Hematopoietic multipotent progenitor cell treated with erythropoietin and hydrocortisone succinate and interleukin-3 and kit ligand, for 4 days (in vitro differentiated cells): ENCODE measurements at places on chromosomes 6 and 20.

DNA sequence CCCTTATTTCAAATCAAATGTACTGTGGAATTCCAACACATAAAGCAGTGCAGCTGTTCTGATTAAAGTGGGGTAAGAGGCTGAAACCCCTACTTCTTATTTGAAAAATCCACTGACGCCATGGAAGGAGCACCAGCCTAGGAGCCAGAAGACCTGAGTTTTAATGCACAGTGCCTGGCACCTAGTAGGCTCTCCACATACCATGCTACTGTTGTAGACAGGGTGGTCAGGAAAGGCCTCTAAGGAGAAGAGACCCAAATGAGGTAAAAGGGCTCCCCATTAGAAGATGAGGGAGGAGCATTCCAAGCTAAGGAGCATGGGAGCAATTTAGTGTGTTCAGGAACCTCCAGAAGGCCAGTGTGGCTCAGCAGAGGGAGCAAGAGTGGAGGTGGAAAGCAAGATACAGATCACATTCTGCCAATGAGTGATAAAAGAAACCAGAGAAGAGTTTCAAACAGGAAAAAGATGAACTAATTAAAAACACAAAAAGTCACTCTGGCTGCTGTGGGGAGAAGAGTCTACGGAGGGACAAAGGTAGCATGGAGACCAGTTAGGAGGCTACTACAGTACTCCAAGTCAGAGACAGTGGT lies 11.8 kb upstream of the ZNF76 start:
- DNase-seq, result no peak

DNA sequence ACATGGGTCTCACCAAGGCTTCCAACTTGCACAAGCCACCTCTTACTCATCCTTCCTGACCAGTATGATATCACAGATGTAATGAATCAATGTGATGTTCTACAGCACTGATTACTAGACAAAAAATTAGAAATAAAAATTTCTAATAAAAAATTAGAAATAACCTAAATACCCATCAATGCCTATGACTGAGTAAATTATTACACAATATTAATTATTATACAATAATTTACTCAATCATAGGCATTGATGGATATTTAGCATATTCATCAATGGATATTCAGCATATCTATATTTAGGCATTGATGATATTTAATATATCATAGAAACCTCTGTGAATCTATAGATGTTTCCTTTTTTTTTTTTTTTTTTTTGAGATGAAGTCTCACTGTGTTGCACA lies 43.2 kb upstream of the MBOAT1 start:
- no peak for DNase-seq

GRCh38 chr6:51141080-51141479 lies 322.4 kb downstream of the TFAP2B start:
- no peak for DNase-seq

GRCh38 chr6:37077191-37077904 lies 71.9 kb downstream of the FGD2 start:
- no peak for DNase-seq

GRCh38 chr20:48284315-48284714 lies 499.0 kb upstream of the SULF2 start:
- DNase-seq, result no peak

DNA sequence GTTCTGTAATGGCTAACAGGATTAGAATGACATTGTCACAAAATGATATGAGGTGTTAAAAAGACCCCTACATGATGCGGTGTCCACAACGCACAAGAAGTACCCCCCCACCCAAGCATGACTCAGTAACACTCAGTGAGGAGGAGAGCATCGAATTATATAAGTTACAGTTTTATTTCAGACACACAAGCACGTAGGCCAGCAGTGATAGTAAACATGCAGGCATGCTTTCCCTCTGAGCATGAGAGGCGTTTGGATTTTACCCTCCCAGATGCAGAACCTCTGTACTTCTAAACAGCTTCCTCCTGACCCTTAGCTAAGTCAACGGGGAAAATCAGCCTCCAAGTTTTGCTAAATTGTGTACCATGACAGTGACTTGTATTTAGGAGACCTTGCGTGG lies 23.9 kb downstream of the GNAS start:
- DNase-seq, result no peak

DNA sequence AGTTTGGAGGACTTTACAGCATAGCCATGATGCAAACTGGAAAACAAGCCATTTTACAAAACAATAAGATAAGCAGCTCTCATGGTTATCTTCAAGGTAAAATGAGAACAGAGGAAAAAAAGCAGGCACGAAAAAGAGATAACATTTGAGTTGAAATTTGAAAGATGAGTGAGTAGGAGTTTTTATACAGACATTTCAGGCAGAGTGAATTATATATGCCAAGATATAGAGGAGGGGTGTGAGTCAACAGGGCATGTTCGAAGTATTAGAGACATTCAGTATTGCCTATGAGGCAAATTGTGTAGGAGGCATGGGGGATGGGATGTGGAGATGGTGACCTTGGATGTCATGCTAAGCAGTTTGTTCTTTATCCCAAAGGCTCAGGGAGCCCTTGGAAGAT lies 240.5 kb upstream of the MAN1A1 start:
- DNase-seq, result no peak

DNA sequence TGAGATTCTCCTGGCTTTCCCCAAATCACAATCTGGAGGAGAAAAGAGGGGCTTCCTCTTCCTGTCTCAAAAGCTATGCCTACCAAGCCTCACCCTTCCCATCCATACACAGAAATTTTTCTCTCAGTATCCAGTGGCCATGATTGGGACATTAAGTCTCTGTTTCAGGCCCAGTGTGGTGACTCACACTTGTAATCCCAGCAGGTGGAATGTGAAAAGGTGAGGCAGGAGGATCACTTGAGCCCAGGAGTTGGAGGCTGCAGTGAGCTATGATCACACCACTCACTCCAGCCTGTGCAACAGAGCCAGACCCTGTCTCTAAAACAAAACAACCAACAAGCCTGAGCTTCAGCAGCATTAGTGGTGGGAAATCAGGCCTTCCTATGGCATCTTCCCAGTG lies 210.0 kb downstream of the OGFRL1 start:
- DNase-seq, result no peak

DNA sequence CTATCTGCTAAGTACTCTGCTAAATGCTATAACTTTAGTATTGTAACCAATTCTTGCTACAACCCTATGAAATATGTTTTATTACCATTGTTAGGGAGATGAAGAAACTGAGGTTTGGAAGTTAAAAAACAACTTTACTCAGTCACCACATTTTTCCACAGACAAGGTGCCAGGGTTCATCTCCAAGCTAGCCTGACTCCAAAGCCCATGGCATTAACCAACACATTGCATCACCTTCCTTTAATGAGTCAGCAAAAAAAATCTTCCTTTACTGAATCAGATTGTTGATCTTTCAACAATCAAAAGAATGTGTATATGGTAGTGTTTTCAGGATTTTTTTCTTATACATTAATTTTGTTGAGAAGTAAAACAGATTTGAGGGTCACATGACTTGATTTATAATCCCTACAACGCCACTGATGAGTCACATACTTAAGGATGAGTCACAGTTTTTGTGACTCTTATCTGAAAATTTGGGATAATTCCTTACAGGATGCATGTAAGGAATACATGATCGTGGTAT lies 41.5 kb downstream of the MAN1A1 start:
- peak; percentile 60 for DNase-seq

DNA sequence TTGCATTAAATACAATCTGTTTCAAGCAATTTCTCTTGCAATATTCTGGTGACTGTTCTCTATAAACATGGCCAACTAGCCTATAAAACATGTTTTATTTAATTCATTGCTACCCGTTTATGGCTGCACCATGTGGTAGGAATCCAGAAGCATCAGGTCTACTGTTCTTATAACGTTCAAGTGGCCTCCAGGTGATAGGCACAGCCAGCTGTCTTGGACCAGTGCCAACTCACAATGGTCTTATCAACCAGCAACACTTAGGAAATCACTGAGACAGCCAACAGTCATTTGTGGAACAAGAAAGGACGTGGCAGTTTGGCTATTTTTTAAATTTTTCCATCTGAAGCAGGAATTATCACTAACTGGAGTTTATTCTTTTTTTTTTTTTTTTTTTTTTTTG lies 193.6 kb downstream of the NKAIN2 start:
- peak; percentile 65 for DNase-seq

GRCh38 chr6:37483917-37484785 lies 15.5 kb downstream of the CCDC167 start:
- peak; percentile 78 for DNase-seq

GRCh38 chr6:135179920-135180541 lies 1.1 kb upstream of the MYB start:
- peak; percentile 44 for DNase-seq

GRCh38 chr6:145204301-145204700 lies 531.0 kb downstream of the EPM2A start:
- DNase-seq, result no peak

GRCh38 chr20:916825-917224 lies 691 bp upstream of the ANGPT4 start:
- DNase-seq, result no peak

GRCh38 chr6:38088829-38089228 lies 269.3 kb downstream of the ZFAND3 start:
- DNase-seq, result peak; percentile 19

- DNase-seq, result no peak
Observed at GRCh38 chr20:49620364-49621240, 52.7 kb upstream of the PTGIS start.

- DNase-seq, result peak; percentile 92
Observed at GRCh38 chr6:53484476-53485280, 60.2 kb downstream of the GCLC start.

DNA sequence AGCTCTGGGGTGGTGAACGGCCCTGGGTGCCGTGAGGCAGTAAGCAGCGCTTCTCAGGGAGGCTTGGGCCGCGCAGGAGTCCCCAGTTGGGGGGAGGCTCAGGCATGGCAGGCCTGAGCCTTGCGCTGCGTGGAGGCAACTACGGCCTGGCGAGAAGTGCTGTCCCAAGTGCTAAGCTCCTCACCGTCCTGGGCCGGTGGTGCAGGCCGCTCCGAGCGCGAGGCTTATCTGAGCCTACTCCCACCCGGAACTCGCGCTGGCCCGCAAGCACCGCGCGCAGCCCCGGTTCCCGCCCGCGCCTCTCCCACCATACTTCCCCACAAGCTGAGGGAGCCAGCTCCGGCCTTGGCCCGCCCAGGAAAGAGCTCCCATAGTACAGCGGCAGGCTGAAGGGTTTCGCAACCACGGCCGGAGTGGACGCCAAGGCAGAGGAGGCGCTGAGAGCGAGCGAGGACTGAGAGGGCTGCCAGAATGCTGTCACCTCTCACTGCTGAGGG lies 1.8 kb upstream of the WRNIP1 start:
- no peak for DNase-seq

DNA sequence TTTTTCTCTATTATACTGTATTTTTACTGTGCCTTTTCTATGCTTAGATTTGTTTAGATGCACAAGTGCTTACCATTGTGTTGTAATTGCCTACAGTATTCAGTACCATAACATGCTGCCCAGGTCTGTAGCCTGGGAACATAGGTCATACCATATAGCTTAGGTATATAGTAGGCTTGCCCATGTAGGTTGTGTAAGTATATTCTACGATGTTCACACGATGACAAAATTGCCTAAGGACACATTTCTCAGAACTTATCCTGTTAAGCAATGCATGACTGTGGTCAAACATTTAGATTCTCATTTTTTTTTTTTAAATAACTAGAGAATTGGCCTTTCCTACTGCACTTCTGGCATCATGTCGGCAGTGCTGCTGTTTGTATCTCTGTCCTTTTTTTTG lies 253.7 kb upstream of the SUPT3H start:
- DNase-seq, result peak; percentile 71

GRCh38 chr6:91781946-91782345 lies 1195.1 kb upstream of the MAP3K7 start:
- no peak for DNase-seq

DNA sequence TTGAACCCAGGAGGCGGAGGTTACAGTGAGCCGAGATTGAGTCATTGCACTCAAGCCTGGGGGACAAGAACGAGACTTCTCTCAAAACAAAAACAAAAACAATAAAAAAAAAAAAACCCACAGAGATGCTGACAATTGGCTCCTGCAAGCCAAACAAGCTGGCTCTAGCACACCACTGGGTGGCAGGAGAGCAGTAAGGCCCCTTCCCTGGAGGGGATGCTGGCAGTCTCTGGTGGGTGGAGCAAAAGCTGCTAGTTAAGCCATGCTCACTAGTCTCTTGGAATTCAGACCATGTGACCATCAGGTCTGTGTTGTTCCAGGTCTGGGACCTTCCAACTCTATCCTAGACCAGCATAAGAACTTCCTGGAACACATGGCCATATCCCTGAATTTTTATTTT lies 18.9 kb upstream of the DSN1 start:
- DNase-seq, result peak; percentile 73
